Omental fat pad (tissue), 4 donors: ENCODE measurements at places on chromosomes 1 and 21. TPM values are rescaled to one million over a fixed set of nuclear protein-coding genes. Genes with fewer than 3 reads are reported as not detected.

Gene SH3BGR
- total RNA-seq = 4.9 TPM

Gene APOBEC4
- not detected for total RNA-seq

Gene KISS1
- total RNA-seq = not detected

Gene PRAMEF17
- total RNA-seq = not detected

Gene ERO1B
- total RNA-seq = 13.2 TPM

Gene NLRP3
- 7.1 TPM for total RNA-seq

Gene NECAP2
- total RNA-seq = 89.5 TPM

Gene VWA5B1
- total RNA-seq = not detected

Gene TOMM20
- 73.6 TPM for total RNA-seq

Gene KDM1A
- 42.1 TPM for total RNA-seq

Gene GBP6
- not detected for total RNA-seq
